Eye (tissue), 1 donor: ENCODE measurements at places on chromosomes 3 and 15.
A peak's percentile ranks its signal among the peaks of the same experiment; 100 is the strongest.

DNA sequence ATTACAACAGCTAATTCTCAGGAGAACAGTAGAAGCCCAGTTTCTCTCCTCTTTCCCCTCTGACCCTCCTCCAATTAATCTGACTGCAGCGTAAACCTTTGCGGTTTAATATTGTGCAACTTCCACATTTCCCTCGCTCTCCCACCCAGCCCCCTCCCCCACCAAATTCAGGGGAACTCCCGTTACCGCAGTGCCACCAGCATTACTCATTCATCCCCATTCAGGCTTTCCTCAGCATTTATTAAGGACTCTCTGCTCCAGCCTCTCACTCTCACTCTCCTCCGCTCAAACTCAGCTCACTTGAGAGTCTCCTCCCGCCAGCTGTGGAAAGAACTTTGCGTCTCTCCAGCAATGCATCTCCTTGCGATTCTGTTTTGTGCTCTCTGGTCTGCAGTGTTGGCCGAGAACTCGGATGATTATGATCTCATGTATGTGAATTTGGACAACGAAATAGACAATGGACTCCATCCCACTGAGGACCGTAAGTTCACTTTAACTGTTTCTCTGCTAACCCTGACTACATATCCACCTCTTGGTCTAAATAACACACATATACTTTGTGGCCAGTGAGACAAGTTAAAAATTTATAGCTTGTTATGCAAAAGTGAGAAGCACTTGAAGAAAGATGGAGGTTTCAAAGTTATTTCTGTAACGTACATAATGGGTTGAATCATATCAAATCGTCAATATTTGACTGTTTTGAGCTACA, at the start of gene PTX3:
TSS of gene PTX3 (plus strand) at position 268 of the 709 bp plus-strand sequence. CDS start at position 352, 84 bp downstream.
- peak; percentile 87 for DNase-seq

DNA sequence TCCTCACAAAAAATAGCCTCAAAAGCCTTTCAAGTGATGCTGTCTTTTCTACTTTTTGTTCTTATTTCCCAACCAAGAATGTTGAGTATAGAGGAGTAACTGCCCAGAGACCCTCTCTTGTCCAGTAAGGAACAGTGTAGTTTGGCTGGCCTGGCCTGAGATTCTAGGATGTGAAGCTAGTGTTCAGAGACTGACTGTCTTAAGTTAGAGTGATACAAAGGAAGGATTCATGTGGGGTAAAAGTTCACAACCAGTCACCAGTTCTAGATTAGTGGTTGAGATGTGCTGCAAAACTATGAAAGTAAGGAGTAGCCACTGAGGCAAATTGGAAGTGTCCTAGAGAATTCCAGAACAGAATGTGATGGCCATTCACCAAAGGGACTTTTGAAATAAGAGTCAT, 49.1 kb downstream of the RSRC1 start:
- DNase-seq: no peak

GRCh38 chr15:74053941-74054529, 28.3 kb downstream of the GOLGA6A start:
- DNase-seq: peak; percentile 93

GRCh38 chr3:8557298-8557697, 55.7 kb downstream of the LMCD1 start:
- DNase-seq: no peak

DNA sequence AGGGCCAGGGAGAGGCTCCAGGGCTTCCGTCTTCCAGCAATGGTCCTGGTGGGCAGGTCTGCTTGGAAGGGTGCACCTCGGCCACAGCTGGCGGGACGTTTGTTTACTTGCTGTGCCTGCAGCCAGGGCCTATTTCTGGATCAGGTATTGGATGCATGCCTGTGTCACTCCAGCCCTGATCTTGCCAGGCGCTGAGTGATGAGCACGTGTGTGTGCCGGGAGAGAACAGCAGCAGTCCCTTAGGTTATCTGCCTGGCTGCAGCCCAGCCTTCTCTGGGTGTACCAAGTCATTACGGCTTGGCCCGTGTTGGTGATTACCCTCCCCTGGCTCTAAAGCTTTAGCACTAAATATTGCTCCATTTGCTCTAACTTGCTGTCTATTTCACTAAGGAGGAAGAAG, 14.9 kb downstream of the CCDC32 start:
- no peak for DNase-seq

DNA sequence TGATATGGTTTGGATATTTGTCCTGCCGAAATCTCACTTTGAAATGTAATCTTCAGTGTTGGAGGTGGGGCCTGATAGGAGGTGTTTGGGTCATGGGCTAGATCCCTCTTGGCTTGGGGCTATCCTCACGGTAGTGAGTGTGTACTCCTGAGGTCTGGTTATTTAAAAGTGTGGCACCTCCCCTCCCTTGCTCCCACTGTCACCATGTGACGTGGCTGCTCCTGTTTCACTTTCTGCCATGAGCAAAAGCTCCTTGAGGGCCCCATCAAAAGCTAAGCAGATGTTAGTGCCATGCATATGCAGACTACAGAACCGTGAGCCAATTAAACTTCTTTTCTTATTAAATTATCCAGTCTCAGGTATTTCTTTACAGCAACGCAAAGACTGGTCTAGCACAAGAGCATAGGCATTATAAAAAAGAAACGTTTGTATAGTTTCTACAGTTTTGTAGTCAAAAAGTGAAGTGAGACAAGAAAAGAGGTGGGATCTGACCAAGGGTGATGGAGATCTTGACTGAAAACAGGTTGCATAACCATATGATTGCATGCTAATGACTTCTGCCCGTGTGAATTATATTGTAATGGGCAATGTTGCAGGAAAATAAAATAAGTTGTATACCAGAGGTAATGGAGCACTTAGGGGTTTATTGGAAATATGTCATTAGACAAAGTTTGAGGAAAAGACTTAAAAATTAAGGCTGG, 28.5 kb upstream of the CLASP2 start:
- no peak for DNase-seq

DNA sequence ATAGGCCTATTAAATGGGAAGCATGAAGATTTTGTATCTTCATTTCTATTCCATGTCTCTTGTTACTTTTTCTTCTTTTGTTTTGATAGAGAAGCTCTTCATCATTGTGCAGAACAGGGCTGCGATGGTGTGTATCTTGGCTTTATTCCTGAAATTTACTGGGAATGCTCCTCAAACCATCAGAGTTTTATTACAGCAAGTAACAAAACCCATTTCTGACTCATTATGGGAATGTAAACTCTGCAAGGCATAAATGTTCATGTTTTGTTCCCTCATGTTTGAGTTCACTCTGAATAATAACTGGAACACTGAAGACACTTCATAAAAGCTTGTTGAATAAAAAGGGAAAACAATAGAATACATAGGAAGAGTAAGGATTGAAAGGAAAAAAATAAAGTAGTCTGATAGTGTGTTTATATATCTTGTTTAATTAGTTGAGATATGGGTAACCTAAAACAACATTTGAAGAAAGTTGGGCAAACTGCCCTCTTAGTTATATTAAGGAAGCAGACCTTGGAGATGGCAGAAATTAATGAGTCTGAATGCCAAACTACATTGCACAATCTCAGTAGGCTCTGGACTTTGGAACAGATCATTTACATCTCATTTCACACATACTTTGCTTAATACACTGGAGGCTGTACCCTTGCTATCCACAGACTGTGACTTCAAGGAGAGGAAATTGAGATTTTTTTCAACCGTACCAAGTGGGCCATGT, 521.5 kb downstream of the GRM7 start:
- peak; percentile 30 for DNase-seq

DNA sequence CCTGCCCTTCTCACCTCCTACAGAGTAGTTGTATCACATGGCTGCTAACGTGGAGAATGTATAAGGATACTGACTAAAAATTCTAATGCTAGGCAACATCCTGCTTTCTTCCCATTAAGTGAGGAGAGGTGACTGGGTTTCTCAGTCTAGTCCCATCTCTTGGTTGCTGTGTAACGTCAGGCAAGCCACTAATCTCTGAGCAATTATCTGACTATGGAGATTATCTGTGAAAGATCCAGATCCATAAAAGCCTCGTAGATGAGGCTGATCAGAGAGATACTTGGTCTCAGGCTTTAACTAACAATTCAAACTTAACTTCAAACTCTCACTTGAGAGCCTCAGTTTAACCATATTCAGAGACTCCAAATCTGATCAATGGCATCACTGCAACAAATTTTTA, 4.7 kb upstream of the RPS17 start:
- DNase-seq: no peak

DNA sequence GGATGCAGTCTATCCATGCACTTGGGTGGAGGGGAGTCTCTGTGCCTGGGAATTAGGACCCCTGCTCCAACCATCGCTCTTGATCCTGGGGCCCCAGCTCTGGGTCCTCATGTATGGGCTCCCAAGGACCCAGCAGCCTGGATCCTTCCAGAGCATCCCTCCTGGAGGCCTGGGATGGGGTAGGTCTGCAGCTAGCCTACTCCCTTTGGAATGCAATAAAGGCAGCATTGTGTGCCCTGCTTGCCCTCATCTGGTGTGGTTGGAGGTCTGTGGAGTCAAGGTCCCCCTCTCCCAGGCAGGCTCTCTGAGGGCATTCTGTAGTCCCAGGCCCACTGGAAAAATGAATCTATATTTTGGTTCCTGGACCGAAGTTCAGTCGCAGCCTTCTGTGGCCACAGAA, 15.0 kb upstream of the SLC28A1 start:
- no peak for DNase-seq

GRCh38 chr3:157354254-157354653, 82.4 kb upstream of the PTX3 start:
- DNase-seq: no peak

- DNase-seq: no peak
These were observed 34.9 kb downstream of the TMEM45A start for GRCh38 chr3:100527347-100527735.

- DNase-seq: no peak
These were observed 10.9 kb downstream of the CCR5 start for GRCh38 chr3:46381625-46382024.

GRCh38 chr3:150222691-150223489, 185.2 kb upstream of the TSC22D2 start:
- no peak for DNase-seq

DNA sequence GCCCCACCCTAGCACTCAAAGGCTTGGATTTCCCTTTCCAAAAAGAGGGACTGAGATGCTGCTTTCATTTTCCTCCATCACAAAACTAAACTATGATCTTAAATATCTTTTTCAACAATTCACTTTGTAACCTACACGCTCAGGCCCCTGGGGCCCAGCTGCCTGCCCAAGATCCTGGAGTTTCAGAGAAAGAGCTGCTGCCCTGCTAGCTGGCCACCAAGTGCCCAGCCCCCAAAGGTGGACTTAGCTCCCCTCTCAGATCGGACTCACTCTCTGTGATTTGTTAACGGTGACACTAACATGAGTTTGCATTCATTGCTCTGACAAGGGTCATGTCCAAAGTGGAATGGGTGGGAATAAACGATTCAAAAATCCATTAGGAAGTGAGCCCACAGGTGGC, 119.6 kb upstream of the SMAD3 start:
- DNase-seq: no peak

DNA sequence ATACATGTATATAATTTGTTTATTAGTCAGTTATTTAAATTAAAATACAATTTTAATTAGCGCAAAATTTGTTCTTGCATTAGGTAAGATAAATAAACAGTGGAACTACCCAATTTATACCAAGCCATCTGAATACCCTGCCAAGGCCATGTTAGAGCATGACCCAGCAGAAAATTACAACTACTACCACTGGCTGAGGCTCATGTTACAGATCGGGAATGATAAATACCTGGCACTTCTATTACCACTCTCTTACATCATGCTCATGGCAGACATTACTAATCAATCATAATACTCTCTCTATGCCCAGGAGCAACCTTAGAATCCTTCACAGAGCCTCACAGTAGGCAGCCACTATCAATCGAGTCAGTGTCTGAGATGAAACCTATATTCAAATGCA, 21.2 kb upstream of the LMOD3 start:
- DNase-seq: no peak

- no peak for DNase-seq
These were observed 13.8 kb upstream of the GATA2 start for GRCh38 chr3:128506754-128507153.

DNA sequence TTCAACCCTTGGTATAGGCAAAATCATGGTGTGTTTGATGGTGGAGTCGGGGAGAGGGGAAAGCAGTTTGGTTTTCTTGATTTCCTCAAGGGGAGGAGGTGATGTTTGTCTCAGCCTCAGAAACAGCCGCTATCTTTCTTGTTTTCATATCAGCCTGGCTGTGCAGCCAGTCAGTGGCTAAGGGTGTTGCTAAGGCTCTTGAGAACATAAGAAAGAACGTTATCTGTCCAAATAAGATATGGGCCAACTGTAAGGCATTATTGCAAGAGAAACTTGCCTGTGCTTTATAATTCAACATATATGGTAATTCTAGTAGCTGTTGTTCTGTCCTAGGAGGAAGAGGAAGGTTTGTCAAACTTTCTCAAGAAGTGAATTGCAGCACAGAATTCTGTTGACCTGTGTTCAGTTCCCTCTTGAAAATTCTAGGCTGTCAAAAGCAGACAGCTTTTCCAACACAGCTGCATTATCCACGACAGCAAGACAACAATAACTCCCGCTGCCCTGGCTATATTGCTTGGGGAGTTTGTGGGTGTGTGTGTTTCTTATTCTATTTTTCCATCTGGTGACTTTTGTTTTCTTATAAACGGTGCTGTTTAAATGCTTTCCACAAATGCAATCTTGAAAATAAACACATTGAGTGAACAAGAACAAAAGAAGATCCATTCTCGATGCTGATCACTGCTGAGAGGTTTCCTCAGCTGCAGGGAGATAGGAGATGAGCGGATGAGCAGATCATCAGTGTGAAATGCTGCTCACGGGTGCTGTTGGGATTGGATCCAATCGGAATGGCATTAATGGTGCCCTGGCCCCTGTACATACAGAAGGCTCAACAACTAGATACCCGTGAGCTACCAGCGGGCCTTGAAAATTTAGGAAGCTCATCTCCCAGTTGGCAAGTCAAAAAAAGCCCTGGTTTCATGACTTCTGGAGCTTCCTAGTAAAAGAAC, 90.8 kb upstream of the TNFAIP8L3 start:
- peak; percentile 14 for DNase-seq

GRCh38 chr3:149134575-149134974, 5.1 kb downstream of the HPS3 start:
- peak; percentile 72 for DNase-seq

- no peak for DNase-seq
These were observed 22.0 kb downstream of the ARL13B start for GRCh38 chr3:94001827-94002495.

DNA sequence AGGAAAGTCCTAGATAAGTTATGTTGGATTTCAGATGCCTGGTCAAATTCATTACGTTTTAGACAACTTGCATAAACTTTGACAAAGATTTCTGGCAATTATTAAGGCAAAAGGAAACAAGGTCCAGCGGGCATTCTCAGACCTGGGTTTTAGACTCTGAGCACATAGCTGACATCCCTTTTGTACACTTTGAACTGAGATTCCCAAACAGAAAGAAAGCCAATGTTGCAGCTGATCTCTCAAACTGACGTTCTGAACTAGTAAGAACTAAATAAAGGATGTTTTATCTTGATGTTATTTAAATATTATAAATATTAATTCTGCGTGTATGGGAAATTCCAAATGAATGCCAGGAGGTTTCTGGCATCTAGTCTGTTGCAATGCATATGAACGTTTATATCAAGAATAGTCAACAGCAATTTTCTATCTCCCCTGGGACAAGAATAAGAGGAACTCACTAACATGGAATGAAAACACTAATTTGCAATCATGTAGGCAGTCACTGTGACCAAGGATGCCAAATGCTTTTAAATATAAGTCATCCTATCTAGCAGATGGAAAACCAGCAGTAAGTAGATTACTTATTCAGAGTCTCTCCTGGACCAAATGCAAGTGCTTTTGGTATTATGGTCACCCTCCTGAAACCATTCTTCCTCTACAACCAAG, 202.1 kb downstream of the GREM1 start:
- DNase-seq: peak; percentile 49

GRCh38 chr3:141019244-141019643, 31.9 kb upstream of the SPSB4 start:
- no peak for DNase-seq
